HL-60 (cell line): ENCODE measurements at places on chromosomes 1 and 21.

GRCh38 chr1:208475951-208476845 is 232.0 kb upstream of the PLXNA2 start:
- DNase-seq, result no peak

- DNase-seq, result no peak
Observed at GRCh38 chr1:87243573-87243972, 85.1 kb upstream of the LMO4 start.

DNA sequence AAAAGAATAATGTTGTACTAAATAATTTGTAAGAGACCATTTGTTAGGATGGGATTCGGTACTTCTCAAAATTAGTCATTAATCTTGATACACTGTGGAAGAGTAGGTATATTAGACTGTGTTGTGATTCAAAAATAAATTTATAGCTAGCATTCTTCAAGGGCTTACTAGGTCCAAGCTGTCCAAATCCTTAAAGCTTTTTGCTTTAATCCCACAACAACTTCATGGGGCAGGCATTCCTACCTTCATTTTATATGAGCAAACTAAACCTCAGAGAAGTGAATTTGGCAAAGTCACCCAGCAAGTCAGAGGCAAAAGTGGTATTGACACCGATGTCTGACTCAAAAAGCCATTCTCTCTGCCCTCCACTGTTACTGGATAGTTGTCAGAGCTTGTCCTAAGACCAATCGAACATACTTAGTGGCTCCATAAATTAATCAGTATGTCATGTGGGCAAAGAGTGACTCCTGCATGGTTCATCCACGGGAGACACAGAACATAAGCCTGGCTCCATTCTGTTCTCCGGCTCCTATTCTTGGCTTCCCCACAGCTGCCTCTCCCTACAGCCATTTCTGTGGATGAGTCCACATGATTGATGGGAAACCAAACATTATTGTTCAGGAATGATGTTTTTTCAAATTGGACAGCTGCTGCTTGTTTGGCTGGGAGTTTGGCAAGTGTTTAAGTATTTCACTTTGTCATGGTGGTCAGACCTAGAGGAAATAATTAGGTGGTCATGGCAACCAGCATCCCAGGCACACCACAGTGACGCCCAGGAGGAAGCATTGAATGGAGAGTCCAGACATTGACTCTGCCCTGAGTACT is 133.4 kb upstream of the FGGY start:
- no peak for DNase-seq

- peak; percentile 61 for DNase-seq
Observed at GRCh38 chr1:13732971-13733667, 33.1 kb downstream of the PRDM2 start.

GRCh38 chr1:231315887-231316286 is 21.8 kb downstream of the EXOC8 start:
- DNase-seq, result no peak

DNA sequence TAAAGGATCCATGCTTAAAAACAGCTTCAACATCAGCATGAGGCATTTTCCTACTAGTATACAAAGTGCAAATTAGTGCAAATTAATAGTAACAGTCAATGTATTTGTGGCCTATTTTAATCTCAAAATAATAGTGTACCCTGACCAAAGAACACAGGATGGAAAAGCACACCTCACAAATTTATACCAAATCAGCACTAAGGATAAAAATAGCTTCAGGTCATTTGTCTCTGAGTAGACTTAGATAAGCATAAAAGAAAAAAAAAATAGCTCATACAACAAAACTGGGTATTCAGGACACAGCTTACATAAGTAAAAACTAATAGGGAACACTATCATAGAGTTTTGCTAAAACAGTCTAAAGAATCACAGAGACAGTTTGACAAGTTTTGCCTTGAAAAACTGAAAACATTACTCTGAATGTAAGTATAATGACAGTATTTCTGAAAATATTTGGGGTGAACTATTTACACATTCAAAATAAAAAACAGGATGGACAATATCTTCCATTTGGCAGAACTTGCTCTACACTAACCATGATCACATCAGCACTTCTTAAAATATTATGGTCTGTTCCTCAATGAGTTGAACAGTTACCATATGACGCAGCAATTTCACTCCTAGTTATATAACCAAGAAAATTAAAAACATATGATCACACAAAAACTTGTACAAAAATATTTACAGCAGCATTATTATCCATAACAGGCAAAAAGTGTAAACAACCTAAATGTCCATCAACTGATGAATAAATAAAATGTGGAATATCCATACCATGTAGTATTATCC is 46.3 kb downstream of the RNF115 start:
- no peak for DNase-seq

DNA sequence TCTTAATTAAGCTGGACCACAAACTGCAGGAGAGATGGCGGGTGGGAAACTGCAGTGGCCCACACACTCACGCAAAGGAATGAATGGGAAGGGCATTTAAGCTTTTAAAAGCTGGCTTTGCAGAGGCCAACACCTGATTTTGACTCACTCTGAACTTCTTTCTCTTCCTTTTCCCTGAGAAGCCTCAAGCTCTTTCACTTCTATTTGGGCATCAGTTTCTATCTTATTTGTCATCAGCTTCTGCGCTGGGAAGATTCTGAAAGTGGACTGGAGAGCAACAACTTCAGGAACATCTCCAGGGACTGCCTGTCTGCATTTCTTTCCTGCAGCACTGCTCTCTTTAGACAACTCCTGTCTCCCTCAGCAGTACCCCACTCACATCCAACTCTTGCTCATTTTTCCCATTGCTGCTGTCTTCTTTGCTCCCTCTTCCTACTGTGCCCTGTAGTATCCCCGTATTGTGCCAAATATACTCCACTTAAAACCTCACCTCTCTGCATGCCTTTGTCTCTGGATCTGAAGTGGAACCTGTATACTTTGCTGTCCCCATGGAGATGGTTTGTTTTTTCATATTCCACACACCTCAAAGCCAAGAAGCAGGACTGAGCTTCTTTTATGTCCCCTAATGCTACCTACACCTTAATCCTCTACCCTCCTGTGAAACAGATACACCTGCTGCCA is 143.3 kb upstream of the JUN start:
- no peak for DNase-seq
